ENCODE measurements at places on chromosomes 6 and 20.

GRCh38 chr6:150269857-150270223 is 99.0 kb upstream of the IYD start:
- DNase-seq: no peak

DNA sequence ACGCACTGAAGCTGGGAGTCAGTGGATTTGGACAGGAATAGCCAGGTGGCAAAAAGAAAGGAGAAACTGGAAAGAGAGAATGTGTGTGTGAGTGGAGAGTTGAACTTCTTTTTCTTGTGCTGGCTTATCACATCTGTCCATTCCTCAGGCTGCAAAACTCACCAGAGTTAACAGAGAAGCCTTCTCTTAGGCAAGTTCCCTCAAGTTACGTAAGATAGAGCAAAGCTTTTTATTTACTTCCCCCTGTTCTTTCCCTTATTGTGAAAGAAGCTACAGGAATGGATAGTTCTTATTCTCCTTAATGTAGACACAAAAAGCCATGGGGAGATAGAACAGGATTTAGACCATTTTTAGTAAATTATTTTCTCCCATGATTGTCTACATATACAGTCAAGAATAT is 188.6 kb downstream of the BMP2 start:
- no peak for DNase-seq

- no peak for DNase-seq
Observed at GRCh38 chr6:166772518-166772917, 145.5 kb upstream of the RPS6KA2 start.

DNA sequence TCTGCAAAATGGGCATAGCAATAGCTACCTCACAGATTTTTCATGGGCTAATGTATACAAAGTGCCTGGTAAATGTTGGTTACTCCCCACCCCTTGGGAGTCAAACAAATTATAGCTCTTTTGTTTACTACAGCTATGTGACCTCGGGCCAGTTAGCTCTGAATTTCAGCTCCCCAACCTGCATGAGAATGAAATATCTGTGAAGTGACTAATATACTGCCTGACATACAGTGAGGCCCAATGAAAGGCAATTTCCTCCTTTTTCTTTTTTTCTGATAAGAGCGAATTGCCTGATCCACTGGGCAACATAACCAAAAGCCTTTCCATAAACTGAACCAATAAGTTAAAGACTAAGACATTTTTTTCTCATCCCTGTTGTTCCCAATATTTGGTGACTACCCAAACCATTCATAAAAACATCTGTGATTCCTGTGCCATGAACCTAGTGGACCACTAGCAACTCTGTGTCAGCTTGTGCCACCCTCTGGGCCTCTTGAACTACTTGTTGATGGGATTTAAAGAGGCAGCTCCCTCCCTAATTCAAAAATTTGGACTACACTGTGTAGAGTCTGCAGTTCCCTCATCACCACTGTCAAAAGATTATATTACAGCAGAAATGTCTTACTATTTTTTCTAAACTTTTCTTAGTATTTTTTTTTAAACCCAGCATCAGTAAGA is 91.9 kb upstream of the TMEM30A start:
- DNase-seq: no peak

- no peak for DNase-seq
Observed at GRCh38 chr6:167811040-167811439, 15.7 kb upstream of the AFDN start.

DNA sequence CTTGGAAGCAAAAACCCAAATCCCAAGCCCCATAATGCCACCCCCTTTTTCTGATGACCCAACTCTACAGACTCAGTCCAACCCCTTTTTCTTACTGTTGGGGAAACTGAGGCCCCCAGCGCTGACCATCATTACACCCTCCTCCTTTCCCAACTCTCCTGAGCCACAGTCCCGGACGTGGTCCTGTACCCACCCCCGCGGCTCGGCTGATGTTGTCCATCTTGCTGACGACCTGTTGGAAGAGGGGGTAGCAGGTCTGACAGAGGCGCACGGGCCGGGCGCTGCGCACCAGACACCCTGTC is 533 bp downstream of the OSTM1 start:
- DNase-seq: no peak

GRCh38 chr6:135066397-135066796 is 11.8 kb upstream of the HBS1L start:
- DNase-seq: no peak

DNA sequence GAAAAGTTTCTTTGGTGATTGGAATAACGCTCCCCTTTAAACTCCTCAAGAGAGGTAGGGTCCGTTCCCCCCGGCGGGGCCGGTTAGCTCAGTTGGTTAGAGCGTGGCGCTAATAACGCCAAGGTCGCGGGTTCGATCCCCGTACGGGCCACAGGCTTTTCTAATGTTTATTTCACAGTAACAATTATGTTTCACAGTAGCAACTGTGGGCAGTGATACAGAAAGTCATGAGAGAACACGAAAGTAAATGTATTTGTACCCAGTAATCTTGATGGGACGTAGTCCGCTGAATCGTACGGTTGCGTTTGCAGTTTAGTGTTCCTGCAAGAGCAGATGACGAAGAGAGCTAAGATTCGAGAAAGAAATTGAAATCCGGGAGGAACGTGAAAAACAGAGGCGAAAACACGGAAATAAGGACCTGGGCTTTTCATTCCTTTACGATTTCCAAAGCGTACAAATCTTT is 505.5 kb downstream of the PRIM2 start:
- no peak for DNase-seq

DNA sequence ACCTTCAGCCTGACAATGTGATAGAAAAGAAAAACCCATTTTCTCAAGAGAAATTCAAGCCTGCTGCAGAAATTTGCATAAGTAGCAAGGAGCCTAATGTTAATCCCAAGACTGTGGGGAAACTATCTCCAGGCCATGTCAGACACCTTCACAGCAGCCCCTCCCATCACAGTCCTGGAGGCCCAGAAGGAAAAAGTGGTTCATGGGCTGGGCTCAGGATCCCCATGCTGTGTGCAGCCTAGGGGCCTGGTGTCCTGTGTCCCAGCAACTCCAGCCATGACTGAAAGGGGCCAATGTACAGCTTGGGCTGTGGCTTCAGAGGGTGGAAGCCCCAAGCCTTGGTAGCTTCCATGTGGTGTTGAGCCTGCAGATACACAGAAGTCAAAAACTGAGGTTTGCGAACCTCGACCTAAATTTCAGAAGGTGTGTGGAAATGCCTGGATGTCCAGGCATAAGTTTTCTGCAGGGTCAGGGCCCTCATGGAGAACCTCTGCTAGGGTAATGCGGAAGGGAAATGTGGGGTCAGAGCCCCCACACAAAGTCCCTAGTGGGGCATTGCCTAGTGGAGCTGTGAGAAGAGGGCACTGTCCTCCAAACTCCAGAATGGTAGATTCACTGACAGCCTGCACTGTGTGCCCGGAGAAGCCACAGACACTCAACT is 11.8 kb downstream of the ZBTB9 start:
- DNase-seq: no peak

DNA sequence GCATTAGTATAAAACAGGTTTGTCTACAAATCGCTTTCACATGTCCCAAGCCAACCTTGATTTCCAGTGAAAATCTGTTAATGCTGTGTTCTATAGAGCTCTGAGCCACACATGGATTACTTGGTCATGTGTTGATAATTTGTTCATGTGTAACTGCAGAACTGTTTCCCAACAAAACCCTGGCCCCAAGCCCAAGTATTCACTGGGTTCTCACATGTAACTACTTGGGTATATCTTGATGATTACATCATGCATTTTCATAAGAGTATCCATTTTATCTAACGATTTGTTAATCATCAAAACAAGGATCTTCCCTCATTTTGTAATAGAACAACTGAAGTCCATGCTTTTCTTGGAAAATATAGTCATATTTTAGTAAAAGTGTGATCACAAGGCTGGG is 657.6 kb downstream of the PRKN start:
- no peak for DNase-seq

DNA sequence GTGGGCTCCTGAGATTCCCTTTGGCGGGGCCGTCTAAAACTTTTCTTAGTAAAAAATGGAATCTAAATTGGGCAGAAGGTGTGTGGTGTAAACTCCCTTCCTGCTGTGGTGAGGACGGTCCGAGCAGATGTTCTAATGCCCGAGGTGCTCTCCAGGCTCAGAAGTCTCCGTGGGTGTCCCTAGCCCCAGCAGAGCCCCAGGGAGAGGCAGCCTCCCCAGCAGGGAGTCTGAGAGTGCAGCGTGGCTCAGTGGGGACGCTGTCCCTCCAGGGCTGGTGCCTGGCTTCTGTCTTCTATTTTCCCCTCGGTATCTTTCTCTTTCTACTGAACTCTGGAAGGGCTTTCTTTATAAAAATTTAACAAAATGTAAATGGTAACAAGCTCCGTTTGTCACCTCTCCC is 208.2 kb downstream of the SMOC2 start:
- DNase-seq: no peak

DNA sequence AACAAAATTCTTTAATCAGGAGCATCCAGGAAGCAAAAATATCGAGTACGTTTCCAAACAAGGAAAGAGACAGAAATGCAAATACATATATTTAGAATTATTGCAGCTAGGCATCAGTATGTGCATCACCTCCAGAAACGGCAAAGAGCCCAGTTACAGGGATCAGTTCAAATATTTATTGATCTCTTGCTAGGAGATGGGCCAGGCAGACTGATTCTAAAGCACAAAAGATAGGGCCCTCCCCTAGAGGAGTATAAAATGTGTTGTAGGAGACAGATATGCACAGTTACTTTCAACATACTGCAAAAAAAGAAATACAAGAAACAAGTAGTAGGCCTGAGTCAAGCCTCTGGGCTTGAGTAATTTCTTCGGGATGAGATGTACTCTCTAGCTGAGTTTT is 80.7 kb upstream of the NHSL1 start:
- no peak for DNase-seq

DNA sequence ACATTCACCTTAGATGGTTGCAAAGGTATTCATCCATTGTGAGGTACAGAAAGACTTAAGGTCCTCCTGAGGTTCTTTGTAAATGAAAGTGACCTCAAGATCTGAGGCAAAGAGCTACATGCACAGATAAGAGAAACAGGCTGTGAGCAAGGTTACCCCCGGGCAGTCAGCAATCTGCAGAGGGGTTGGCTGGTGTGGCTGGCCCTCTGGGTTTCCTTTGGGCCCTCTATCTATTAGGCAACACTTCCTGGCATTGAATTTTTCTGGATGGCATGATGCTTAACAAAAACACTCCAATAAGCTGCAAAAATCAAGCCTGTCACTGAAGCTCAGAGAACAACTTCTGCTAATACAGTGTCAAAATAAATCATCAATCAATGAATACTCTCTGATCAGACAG is 48.9 kb upstream of the RALGAPA2 start:
- DNase-seq: no peak

DNA sequence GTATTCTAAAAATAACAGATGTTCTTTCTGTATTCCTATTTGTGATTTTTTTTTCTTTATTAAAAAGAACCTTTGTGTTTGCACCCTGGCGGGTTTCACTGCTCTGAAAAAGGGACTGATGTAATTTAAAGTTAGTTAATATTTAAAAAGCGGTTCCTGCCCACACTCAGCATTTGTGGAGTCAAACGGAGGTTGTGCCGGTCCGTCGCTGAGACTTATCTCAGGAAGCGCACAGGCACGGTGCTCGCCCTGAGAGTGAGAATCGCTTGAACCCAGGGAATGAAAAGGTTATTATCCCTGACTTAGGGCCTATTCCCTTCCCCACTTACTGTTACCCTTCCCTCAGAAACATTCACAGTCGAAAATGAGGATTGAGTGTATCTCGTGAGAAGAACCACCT is 366.7 kb downstream of the THBS2 start:
- DNase-seq: no peak

Data from NCI-H2081 treated with DMSO at 0.1 percent for 48 hours (cell line).